ENCODE measurements at places on chromosomes 1 and 21.

DNA sequence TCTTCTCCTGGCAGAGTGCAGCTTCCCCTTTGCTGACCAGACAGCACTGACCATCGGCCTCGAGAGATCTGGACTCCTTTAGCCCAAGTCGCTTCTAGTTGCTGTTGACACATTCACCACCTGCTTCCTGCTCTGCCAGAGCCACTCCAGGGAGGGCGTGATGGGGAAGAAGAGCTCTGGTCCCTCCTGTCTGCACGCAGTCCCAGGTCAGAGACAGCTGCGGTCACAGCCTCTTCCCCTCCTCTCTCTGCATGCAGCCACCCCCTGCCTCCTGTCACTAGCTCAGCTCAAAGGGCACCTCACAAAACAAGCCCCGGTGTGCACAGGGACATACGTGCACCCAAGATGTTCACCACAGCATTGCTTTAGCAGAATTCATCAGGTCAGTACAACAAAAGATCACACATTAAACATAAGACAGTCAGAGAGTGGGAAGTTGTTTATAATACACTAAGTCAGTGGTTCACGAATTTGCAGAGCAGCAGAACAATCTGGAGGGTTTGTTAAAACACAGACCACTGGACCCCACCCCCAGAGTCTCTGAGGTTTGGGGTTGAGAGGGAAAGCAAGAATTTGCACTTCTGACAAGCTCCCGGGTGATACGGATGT is 132.9 kb downstream of the SYF2 start:
- peak; percentile 58 for DNase-seq

DNA sequence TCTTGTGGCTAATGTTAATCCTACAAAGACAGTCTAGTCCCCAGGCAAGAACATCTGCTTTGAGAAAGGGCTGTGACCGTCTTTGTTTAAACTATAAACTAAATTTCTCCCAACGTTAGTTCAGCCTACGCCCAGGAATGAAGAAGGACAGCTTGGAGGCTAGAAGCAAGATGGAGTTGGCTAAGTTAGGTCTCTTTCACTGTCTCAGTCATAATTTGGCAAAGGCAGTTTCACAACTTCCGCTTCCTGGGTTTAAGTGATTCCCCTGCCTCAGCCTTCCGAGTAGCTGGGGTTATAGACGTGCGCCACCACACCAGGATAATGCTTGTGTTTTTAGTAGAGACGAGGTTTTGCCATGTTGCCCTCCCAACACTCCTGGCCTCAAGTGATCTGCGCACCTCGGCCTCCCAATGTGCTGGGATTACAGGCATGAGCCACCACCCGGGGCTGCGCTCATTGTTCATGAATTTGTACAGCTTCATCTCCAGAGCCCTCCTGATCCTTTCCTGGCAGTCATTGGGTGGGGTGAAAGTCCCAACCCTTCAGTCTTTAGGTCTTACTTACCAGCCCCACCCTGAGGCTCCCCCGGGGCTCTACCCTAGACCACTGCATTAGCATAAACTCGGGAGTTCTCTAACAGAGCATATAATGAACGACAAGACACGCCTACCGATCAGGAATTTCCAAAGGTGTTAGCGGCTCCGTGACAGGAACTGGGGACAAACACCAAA is 4.9 kb upstream of the MASP2 start:
- peak; percentile 56 for DNase-seq

- DNase-seq: no peak
These were observed 10.8 kb upstream of the ASCL5 start for GRCh38 chr1:201137579-201138310.

- no peak for DNase-seq
These were observed 198.7 kb upstream of the PTBP2 start for GRCh38 chr1:96522927-96523326.

GRCh38 chr1:203328714-203329122 is 22.2 kb downstream of the FMOD start:
- no peak for DNase-seq

DNA sequence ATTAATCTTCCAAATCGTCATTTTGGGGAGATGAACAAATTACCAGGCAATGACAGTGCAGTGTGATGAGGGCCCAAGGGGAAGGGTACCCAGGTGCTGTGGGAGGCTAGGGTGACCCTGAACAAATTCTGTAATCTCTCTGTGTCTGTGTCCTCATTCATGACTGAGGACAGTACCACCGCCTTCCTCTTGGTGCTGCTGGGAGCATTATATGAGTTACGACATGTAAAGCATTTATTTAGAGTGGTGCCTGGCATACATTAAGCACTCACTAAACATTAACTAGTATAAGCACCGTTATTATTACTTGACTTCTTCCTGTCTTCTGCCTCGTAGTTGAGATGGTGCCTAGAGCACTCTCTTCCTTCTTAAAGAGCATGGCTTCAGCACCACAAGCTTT is 468.2 kb upstream of the VAMP3 start:
- DNase-seq: no peak

GRCh38 chr1:222084996-222085395 is 343.1 kb upstream of the DUSP10 start:
- no peak for DNase-seq

DNA sequence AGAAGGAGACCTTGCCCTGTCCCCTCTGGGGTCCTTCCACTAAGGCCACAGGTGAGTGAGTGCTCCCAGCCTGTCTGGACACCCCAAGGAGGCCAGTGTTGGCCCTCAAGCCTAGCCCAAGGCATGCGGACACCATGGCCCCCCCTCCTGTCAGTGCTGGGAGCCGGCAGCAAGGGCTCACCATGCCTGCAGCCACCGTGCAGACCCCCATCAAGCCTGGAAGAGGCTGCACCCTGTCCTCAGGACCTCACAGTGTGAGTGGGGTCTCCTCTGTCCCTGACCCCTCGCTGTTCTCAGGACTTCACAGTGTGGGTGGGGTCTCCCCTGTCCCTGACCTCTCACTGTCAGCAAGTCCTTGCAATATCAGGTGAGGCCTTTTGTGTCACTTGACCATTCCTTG is 33.2 kb upstream of the PRSS38 start:
- DNase-seq: no peak

GRCh38 chr21:43983390-43983789 is 28.7 kb upstream of the TRAPPC10 start:
- no peak for DNase-seq

DNA sequence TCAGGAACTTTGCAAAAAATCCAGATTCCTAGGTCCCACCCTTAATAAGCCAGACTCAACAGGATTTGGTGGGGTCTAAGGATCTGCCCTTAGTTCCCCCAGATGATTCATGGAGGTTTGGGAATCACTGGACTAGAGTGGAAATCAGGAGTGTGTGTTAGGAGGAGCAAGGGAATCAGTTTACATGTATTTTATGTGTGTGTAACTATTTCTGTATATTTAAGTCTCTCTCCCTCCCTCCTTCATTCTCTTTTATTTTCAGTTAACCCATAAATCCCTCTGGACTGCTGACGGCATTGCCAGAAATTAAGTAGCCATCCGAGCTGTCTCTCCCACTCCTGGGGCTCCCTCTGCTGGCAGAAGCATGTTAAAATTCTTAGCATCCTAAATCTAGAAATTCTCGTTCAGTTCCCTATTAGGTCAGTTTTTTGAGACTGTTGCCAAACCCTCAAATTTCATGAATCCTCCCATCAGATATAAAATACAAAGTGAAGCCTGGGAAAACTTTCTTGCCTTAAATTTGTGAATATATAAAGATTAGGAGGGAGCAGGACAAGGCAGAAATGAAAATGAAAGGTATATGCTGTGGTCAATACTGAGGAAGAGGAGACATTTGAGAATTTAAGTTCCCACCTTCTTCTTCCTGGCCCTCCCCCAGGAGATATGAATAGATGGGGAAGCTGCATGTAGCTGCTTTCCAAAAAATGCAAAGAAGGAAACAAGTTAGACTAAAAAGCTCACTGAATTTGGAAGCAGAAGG is 11.7 kb upstream of the HSD11B1 start:
- peak; percentile 95 for DNase-seq

DNA sequence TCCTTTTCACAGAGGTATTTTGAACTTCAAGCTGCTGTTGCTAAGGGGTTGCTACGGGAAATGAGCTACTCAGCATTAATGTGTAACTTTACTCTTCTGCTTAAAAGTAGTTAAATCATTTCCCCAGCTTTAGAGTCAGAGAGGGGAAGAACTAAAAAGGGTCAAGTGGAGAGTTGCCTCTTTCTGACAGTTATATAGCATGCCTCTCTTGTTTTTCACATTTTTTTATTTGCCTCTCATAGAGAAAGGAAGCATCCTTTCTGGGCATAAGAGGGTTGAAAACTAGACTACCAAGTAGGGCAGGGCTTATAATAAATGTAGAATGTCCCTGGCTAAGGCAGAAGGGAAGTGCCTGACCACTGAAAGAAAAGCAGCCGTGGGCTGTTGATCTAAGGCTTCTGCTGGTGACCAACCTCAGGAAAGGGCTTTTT is 10.1 kb upstream of the ELAVL4 start:
- DNase-seq: peak; percentile 37

DNA sequence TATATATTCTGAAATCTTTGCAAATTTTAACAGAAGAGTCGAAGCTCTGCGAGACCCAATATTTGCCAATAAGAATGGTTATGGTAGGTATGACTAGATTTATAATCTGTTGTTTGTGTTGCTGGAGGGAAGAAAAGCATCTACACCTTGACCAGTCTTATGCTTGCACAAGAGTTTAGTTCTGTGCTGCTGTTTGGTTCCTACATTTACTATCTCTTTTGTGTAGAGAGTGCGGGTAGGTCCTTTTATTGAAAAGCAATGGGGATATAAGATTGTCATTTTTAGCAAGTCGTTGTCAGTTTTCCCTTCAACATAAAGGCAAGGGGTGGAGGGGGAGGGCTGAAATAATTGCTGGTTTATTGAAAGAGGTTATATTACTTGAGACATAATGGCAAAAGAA is 396 bp downstream of the ELAVL4 start:
- DNase-seq: no peak

- DNase-seq: no peak
These were observed 144.0 kb downstream of the KCNH1 start for GRCh38 chr1:210989905-210990304.

DNA sequence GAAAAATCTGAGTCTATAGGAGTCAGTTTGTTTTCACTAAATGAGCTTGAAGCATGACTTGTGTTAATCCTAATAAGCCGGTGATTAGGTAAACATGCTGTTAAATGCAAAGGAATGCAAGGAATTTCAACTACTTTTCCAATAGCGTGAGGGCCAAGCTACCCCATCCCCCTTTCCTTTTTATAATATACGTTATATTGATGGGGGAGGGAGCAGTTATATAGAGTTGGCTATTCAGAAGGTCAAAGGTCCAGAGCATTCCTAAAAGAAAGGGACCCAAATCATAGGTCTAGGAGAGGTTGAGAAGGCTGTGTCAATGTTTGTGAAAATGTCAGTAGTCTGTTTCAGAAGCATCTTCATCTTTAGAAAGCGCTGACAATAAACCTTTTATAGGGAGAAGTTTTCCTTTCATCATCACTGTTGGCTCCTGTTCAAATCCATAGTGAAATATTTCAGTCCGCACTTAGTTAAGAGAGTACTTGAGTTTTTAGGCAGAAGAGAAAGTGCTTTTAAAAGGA is 3.8 kb downstream of the CCN1 start:
- DNase-seq: no peak

DNA sequence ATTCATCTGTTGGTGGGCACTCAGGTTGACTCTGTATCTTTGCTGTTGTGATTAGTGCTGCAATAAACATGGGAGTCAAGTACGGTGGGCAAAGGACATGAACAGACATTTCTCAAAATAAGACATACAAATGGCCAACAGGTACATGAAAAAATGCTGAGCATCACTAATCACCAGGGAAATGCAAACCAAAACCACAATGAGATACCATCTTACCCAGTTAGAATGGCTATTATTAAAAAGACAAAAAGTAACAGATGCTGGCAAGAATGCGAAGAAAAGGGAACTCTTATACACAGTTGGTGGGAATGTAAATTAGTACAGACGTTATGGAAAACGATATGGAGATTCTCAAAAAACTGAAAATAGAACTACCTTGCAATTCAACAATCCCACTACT is 98.9 kb downstream of the TMEM53 start:
- no peak for DNase-seq

- DNase-seq: no peak
These were observed 630.0 kb upstream of the RGS18 start for GRCh38 chr1:191528275-191528674.

DNA sequence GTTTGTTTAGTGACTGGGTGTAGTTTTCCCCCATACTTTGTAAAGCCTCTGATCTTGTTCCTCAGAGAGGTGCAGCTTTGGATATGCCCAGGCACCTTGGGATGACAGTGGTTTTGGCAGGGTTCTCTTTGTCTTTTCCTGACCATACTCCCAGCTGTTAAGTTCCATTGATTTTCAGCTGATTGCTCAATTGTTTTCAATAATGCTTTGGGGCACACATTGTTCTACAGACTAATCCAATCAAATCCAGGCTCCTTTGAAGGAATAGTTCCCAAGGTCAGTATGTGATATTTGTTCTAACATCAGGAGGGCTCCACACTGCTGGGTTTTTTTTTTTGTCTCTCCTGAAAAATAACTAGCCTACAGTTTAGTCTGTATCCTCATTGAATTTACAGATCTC is 24.8 kb downstream of the PPP2R5A start:
- no peak for DNase-seq

- DNase-seq: peak; percentile 90
These were observed 9.8 kb upstream of the MDM4 start for GRCh38 chr1:204506201-204506968.

GRCh38 chr1:51942281-51942680 is 48.2 kb downstream of the RAB3B start:
- DNase-seq: no peak

DNA sequence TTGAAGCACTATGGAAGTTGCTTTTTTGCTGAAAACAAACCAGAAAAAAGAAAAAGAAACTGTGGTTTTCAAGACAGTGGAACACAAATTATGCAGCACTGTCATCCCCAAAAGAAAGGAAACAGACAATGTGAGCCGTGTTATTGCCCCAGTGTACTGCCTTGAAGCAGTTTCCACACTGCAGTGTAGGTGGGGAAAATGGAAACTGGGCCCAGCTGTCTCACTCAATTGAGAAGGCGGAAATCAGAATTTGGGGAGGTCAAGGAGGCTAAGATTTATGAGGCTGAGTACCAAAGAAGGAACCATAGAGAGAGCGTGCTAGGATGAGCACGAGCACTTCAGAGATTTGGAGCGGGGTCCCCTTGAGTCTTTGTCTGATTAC is 55.5 kb downstream of the MPZL1 start:
- peak; percentile 14 for DNase-seq

DNA sequence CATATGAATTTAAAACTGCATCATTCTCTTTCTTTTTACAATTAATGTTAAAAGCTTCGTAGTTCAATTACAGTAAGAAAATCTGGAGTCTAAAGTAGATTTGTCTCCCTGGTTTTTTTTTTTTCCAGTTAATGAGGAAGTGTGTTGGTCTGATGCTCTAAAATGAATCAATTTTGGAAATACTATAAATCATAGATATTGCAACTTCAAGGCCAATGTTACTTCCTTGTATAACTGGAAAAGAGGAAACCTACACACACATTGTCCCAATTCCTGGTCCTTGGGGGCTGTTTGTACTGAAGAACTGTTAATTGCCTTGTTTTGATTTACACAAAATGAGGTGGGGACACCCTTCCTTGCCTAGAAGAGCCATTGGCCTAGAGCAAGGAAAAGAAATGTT is 107.2 kb downstream of the RGS2 start:
- peak; percentile 39 for DNase-seq

DNA sequence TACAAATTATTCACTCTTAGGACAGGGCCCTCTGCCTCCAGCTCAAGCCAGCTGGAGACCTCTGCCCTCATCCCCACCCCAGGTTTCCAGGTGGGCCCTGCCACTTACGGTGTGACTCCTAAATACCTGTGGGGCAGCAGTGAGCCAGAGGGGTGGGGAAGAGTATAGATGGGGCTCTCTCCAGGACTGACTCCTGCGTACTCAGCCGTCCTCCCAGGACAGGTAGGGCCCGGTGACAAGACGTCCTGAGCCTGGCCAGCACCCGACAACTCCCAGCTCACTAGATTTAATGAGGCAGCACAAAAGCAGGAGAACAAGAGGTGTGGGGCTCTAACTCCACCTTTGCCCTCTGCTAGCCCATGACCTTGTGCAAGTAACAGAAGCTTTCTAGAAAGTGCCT is 16.8 kb downstream of the GNG12 start:
- DNase-seq: no peak
